Naive thymus-derived CD8-positive, alpha-beta T cell (primary cell): ENCODE measurements at places on chromosomes 4 and X. TPM values are rescaled to one million over a fixed set of nuclear protein-coding genes. Genes with fewer than 3 reads are reported as not detected.

TMEM47 gene
- polyA plus RNA-seq = not detected

AKAP4 gene
- not detected for polyA plus RNA-seq

TMEM144 gene
- not detected for polyA plus RNA-seq

IGSF1 gene
- polyA plus RNA-seq = not detected

CSAG2 gene
- polyA plus RNA-seq = not detected

CWH43 gene
- not detected for polyA plus RNA-seq

SPIN2B gene
- polyA plus RNA-seq = 20.8 TPM

FDCSP gene
- polyA plus RNA-seq = not detected

APEX2 gene
- polyA plus RNA-seq = 21.6 TPM

ODAPH gene
- polyA plus RNA-seq = not detected

MAOB gene
- polyA plus RNA-seq = not detected

MAML3 gene
- polyA plus RNA-seq = 1.4 TPM

USP26 gene
- polyA plus RNA-seq = not detected
